ENCODE measurements at places on chromosomes 6 and 20.

- DNase-seq = no peak
These were observed 479.1 kb upstream of the FLRT3 start for GRCh38 chr20:14816471-14816870.

GRCh38 chr6:169926617-169927417 is 175.4 kb downstream of the ERMARD start:
- DNase-seq = no peak

DNA sequence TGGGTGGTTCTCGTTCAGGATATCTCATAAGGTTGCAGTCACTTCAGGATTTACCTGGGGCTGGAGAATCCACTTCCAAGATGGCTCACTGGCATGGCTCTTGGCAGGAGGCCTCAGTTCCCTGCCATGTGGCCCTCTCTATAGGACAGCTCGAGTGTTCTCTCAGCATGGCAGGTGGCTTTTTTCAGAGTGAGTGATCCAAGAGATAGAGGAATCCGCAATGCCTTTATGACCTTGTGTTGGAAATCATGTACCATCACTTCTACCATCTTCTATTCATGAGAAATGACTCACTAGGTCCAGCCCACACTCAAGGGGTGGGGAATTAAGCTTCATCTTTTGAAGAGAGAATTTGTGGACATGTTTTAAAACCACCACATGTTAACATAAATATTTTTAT is 37.8 kb downstream of the PPP1R16B start:
- DNase-seq = no peak

- no peak for DNase-seq
These were observed 40.6 kb downstream of the GCNT2 start for GRCh38 chr6:10561611-10562199.

- DNase-seq = no peak
These were observed 5.5 kb downstream of the ITCH start for GRCh38 chr20:34368547-34368946.

DNA sequence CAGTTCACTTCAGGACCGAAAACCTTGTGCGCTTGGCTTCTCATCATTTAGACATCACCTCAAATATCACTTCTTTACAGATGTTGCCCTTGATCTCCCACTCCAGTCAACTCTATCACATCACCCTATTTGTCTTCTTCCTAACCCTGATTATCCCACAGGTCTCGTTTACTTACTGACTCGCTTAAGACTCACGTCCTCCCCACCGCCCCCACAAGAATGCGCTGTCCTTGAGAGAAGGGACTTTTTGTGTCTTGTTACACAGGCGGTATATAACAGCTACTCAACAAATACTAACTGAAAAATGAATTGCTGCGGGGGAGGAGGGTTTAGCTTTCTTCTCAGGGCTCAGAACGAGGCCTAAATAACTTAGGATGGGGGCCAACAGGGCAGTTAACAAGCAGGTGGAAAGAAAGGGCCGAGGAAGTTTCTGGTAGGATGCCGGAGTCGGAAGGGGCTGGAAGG is 527 bp downstream of the TOMM34 start:
- DNase-seq = no peak

DNA sequence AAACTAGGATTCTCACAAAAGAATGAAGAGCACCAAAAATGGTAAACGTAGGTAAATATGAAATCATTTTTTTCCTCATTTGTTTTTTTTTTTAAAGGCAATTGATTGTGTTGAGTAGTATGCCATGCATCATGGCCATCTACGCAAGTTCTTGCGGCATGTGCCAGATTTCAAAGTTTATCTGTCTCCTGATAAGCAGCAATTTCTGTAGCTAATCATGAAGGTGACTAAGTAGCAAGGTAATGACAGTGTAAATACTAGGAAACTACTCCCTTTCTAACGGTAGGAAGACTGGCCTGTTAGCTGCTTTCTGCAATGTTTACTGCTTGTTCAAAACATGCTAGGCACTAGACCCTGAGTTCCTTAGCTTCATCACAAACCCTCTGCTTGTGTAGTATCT is 13.4 kb upstream of the LY86 start:
- no peak for DNase-seq

DNA sequence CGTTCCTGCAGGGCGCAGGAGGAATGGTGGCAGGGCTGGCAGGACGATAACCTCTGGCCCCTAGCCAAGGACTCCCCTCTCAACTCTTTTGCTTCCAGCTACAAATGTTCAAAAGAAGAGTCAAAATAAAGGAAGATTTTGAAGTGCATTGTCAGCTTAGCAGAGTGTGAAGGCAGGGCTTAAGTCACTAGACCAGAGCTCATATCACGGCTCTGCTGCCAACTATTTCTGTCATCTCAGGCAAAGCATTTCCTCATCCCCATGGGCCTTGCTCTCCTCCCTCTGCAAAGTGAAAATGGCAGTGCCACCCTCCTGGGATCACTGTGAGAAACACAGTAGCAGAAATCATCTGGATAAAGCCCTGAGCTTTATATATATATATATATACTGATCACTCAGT is 36.7 kb downstream of the CFAP61 start:
- DNase-seq = no peak

- DNase-seq = no peak
These were observed 12.3 kb downstream of the NHLRC1 start for GRCh38 chr6:18110162-18110561.

DNA sequence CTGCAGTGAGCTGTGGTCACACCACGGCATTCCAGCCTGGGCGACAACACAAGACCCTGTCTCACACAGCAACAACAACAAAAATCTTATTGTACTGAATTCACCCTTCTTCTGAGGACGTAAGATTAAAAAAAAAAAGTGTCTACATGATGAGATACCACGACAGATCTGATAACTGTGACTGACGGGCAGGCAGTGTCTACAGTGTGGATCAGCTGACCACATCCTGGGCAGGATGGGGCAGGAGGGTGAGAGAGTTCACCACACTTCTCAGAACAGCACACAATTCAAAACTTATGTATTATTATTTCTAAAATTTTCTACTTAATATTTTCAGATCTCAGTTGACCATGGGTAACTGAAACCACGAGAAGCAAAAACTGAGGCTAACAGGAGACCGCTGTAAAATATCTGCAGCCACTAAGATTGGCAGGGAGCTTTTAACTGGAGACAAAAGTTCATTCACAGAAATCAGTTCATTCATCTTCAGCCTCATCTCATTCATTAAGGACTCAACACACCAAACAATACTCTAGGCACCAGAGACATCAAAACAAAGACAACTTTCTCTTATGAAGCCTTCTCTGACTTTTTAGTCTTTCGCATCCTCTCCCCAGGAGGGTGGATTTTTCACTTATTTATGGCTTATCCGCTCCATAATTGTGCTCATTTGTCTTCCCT is 15.7 kb upstream of the NHSL1 start:
- DNase-seq = no peak

DNA sequence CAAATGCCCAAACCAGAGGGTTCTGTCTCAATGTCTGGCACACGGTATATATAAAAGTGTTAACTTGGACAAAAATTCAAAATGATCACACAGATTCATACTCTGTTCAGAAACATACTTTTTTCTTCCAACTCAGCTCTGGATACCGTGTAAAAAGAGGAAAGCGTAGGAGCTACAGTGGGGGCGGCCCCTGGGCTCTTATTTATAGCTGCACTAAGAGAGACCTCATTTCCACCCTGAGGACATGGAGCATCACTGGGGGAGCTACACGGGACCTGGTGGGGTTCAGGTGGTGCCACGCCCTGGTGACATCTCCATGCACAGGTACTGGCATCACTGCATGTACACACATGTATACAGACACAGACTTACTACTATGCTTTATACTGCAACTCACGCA is 185.9 kb upstream of the FOXQ1 start:
- DNase-seq = no peak

DNA sequence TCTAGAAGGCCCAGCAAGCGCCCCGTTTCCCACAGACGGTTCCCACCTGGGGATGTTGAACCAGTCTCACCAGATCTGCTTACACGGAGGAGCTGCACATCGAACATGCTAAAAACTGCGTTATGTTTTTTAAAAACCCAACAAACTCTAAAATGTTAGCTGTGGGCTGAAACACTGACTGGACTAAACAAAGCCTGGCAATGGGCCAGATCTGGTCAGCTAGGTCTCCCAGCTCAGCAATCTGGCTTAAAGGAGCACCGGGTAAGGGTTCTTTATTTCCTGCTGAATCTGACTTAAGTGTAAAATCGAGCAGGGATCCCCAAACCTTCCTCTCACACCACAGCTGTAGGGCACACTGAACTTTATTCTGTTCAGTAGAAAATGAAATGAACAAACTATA is 156.9 kb downstream of the FOXC1 start:
- DNase-seq = no peak

- no peak for DNase-seq
These were observed 9.1 kb downstream of the MTRF1L start for GRCh38 chr6:152993431-152993830.

GRCh38 chr20:5688431-5688972 is 61.7 kb upstream of the SHLD1 start:
- peak; percentile 7 for DNase-seq

DNA sequence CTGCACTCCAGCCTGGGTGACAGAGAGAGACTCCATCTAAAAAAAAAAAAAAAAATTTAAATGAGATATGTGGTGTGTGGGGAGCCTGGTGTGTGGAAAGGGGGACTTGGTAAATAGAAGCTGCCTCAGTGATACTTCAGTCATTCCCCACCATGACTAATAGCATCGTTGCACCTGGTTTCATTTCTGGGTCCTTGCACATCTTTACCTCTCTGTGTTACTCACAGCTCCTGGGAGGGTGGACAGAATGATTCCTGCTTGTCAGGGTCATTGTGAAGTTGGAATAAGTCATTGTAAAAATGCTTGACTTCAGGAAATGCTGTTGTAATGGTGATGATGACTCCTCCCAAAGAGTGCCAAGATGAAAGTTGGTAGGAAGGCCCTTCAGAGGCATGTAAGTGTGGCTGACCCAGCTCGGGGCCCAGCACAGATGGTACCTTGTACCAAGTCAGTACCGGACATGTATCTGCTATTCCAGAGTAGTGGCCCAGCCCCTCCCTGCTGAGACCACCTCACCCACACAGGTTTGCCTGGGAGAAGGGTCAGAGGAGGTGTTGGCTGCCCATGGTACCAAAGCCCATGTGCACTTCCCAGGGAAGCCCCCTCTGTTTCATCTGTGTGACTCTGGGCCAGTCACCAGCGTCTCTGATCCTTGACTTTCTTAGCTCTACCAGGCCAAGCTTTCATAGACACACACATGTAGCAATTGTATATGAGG is 48.4 kb downstream of the PLAGL2 start:
- no peak for DNase-seq

DNA sequence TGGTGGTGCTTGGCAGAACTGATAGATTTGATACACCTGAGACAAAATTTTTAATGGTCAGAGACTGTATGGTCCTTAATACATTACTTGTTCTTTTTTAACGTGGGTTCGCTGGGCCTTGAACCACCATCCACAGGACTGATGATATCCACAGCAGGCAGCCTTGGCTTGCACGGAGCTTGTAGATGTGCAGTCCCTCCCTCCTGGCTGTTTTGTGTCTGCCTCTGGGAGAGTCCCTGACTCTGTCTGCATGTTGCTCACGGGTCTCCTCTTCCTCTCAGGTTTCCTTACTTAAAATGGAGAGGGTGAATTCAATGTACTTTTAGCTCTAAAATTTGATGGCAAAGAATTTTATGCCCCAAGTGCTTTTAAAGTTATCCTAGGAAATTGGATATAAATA is 17.5 kb downstream of the KIF25 start:
- DNase-seq = no peak

- no peak for DNase-seq
These were observed 622.2 kb downstream of the MMUT start for GRCh38 chr6:48840896-48841295.

DNA sequence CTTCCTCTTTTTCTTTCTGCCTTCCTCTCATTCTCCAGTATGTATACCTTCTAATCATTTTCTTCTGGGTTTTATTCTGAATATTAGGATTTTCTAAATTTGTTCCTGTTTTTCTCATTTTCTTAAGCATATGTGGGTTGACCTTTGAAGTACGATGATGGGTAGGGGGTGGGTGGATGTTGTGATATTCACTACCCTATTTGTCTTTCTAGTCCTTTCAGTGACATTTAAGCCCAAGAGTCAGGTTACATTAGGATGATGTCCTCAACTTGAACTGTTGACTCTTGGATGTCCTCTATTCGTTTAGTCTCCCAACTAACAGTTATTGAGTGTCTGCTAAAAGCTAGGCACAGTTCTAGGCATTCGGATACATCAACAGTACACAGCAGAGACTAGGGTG is 7.3 kb downstream of the ABT1 start:
- no peak for DNase-seq

- no peak for DNase-seq
These were observed 869 bp upstream of the CST5 start for GRCh38 chr20:23880417-23880816.

- DNase-seq = no peak
These were observed 107.4 kb upstream of the ADGRB3 start for GRCh38 chr6:68527691-68528090.

DNA sequence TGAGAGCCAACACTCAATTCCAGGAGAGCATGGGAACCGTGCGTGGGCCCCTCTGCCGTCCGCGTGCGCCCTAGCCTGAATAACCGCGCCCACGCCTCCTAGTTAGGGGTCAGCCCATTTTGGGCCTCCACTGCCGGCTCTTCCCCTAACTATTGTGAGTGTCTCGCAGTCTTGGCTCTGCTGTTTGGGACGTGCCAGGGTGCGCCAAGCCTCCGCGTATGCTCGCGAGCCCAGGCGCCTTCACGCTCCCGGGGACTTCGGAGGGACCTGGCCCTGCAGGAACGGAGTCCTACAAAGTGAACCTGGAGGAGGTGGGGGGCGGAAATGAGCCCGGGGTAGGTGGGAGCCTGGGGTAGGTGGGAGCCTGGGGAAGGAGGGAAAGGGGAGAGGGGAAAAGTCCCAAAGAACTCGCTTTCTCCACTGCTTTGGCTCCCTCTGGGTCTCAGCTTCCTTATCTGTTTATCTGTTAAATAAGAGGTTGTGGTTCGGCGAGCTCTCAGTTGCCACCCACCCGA is 873 bp upstream of the GCM2 start:
- DNase-seq = peak; percentile 31

GRCh38 chr6:54467384-54467783 is 159.1 kb downstream of the TINAG start:
- DNase-seq = no peak

DNA sequence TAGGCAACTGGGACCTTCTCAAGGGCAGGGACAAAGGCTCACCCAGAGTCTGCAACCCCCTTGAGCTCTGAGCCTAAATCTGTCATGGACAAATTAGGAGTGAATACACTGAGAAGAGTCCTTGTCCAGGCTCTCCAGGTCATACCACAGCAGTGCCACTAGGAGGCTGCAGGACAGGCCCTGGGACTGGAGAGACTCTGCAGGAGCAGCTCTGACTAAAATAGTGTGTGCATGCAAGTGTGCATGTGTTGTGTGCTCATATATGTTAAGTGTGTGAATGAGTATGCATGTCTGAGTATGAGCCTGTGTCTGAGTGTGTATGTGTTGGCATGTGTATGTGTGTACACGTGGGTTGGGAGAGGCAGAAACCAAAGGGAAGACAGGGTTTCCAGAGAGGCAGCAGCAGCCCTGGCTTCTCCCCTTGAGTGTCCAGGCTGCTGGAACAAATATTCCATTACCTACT is 27.1 kb downstream of the MRPL14 start:
- peak; percentile 58 for DNase-seq

GRCh38 chr20:25042531-25043498 is 15.1 kb downstream of the ACSS1 start:
- DNase-seq = peak; percentile 46

Measured in endothelial cell (in vitro differentiated cells).